Caco-2 (cell line): ENCODE measurements at places on chromosomes 13 and 19. TPM values are rescaled to one million over a fixed set of nuclear protein-coding genes. Genes with fewer than 3 reads are reported as not detected.

DNA sequence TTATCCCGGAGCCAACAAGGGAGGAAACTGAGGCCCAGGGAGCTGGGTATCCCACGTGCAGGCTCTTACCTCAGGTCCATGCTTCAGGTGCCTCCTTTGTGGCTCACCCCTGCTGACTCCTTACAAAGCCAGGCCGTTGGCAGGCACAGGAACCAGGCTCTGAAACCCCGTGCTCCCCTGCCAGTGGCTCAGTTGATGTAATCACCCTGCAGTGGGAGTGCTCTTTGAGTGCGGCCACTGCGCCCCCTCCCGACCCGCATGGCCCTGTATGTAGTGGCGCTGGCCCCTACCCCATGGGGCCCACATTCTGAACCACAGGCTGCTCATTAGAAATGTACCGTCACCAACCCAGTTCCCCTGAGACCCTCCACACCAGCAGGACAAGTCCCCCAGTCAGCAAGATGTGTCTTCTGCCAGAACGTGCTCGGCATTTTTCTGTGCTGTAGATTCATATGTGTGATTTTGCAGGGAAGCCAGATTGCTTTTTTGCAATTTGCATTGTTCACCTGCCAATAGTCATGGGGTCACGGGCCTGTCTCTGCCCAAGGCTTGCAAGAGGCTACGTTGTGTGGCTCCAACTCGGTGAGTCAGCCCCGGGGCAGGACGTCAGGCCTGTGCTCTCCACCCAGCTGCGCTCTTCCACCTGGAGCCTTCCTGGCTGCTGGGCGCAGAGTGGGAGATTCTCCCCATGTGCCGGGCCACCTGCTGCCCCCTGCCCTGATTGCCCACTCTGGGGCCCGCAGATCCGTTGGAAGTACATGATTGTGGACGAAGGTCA, 60.3 kb downstream of the SMARCA4 start:
- DNase-seq: no peak

- DNase-seq: no peak
Observed at GRCh38 chr19:5112681-5113575, 144.0 kb downstream of the KDM4B start.

CEACAM18 gene
- total RNA-seq: 0.79 TPM in 1 of 2 replicates, not detected in the other

DNA sequence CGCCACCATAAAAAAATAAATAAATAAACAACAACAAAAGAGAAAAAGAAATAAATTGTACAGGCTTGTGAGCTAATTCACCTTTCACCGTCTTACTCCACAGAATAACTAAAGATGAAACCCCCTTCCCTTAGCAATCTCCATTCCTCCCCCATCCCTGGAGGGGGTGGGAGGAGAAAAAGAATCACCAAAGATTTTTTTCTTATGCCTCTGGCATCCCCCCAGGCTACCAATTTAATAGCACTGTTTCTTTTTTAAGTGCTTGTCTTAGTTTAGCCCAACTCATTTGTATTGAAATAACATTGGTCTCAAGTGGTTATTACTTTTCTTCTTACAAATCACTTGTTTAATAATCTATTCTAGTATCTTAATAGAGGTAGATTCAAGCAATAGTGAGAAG, 23.9 kb upstream of the KLF5 start:
- no peak for DNase-seq

LRRC63 gene
- not detected in 2 replicates for total RNA-seq

RELB gene
- total RNA-seq: 6.3 and 10.2 TPM in 2 replicates

ZNF845 gene
- total RNA-seq: 8.0 and 8.9 TPM in 2 replicates

PAF1 gene
- total RNA-seq: 57.9 and 59.0 TPM in 2 replicates

GRCh38 chr13:95914991-95915501, 138.2 kb downstream of the UGGT2 start:
- no peak for DNase-seq

ATP11A gene
- 222 and 232 TPM in 2 replicates for total RNA-seq

DNA sequence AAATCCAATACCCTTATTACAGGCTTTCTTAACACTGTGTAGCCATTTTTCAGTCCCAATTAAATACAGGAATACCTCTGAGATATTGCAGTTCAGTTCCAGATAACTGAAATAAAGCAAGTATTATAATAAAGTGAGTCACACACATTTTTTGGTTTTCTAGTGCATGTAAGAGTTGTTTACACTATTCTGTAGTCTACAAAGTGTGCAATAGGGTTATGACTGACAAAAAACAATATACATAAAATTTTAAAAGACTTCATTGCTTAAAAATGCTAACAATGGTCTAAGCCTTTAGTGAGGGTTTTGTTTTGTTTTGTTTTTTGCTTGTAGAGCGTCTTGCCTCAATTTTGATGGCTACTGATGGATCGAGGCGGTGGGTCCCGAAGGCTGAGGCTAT, 434.4 kb upstream of the NBEA start:
- DNase-seq: no peak

DNA sequence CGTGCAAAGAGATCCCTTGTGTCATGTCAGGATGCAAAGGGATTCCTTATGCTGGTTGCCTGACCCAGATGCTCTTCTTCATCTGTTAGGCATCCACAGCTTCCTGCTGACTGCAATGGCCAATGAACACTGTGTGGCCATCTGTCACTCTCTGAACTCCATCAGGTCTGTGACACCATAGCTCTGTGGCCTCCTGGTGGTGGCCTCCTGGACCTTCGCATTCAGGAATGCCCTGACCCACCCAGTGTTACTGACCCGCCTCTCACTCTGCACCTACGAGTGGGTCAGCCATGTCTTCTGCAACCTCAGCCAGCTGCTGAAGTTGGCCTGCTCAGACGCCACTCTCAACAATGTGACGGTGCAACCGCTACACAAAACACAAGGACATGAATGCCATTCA, 23.9 kb upstream of the TPM4 start:
- DNase-seq: no peak

MAG gene
- 0.41 TPM in 1 of 2 replicates, not detected in the other for total RNA-seq

GRCh38 chr19:33047422-33047821, 17.3 kb downstream of the RHPN2 start:
- DNase-seq: peak; percentile 99

ZNF728 gene
- not detected in 2 replicates for total RNA-seq

DNA sequence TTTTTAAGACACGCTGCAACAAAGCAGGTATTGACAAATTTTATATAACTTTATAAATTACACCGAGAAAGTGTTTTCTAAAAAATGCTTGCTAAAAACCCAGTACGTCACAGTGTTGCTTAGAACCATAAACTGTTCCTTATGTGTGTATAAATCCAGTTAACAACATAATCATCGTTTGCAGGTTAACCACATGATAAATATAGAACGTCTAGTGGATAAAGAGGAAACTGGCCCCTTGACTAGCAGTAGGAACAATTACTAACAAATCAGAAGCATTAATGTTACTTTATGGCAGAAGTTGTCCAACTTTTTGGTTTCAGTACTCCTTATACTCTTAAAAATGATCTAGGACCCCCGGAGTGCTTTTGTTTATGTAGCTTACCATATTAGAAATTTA, 1.2 kb downstream of the BRCA2 start:
- DNase-seq: no peak

C3 gene
- total RNA-seq: 19.3 and 21.7 TPM in 2 replicates

LILRB5 gene
- total RNA-seq: not detected in 2 replicates

DNA sequence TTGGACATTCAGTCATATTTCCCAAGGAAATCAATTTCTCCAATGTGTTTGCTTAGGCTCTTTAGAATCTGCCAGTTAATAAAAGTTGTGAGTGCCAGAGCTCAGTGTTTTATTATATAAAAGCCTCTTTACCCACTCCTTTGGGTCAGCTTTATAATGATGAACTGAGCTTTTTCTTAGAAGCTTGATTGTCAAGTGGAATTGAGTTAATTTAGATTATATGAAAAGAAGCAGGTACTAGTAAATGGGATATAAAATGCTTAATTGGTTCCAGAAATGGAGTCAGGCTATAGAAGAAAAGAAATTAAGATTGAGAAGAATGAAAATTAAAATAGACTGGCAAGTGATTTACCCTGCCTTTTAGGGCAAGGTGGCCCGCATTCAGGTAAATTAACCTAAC, 363.2 kb downstream of the SLITRK6 start:
- no peak for DNase-seq

- peak; percentile 42 for DNase-seq
Observed at GRCh38 chr13:30105381-30105780, 202.0 kb downstream of the KATNAL1 start.

- DNase-seq: no peak
Observed at GRCh38 chr19:15210323-15210781, 9.6 kb upstream of the NOTCH3 start.

- peak; percentile 85 for DNase-seq
Observed at GRCh38 chr19:16262618-16263017, 62.0 kb upstream of the KLF2 start.

DNA sequence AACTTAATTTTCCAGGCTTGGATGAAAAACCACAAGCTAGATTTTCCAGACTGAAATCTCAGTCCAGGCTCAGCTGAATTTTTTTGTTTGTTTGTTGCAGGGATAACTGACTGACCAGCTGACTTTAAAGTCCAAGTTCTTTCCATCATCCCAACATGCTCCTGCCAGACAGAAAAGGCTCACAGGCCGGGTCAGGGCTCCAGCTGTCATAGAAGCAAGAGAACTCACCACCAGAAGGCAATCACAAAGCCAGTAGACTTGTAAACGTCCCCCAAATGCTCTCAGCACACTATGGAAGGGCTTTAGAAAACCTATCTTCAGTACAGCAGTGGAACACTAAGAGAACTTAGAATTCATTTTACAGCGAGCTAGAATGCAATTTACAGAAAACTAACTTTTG, 25.5 kb downstream of the DCLK1 start:
- DNase-seq: no peak

ZNF43 gene
- total RNA-seq: not detected in 2 replicates

GRCh38 chr19:29748996-29749849, 34.2 kb upstream of the C19orf12 start:
- no peak for DNase-seq

CGB2 gene
- total RNA-seq: not detected in 2 replicates

DNA sequence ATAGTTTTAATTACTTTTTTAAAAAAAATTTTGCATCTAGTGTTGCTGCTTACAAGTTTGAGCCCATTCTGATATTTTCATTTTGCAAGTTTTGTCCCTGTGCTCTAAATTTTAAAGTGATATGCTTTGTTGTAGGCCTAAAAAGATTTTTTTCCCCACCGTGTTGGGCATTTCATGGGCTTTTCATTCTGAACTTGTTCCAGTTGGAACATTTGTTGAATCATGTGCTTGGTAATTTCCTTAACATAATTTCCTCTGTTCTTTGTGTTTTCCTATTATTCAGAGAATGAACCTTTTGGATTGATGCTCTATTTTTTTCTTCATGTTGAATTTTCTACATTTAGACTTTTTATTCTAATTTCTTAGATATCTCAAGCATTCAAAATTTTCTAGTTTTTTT, 206.4 kb upstream of the SPRY2 start:
- no peak for DNase-seq

GRCh38 chr19:45636275-45636674, 2.9 kb downstream of the EML2 start:
- no peak for DNase-seq

- no peak for DNase-seq
Observed at GRCh38 chr13:75935805-75936204, 299.7 kb downstream of the LMO7 start.

GRCh38 chr13:74273581-74273980, 139.4 kb upstream of the KLF12 start:
- DNase-seq: no peak

GRCh38 chr19:40221858-40222619, 3.9 kb upstream of the TTC9B start:
- peak; percentile 88 for DNase-seq

FUT1 gene
- total RNA-seq: 26.1 and 30.5 TPM in 2 replicates

DNA sequence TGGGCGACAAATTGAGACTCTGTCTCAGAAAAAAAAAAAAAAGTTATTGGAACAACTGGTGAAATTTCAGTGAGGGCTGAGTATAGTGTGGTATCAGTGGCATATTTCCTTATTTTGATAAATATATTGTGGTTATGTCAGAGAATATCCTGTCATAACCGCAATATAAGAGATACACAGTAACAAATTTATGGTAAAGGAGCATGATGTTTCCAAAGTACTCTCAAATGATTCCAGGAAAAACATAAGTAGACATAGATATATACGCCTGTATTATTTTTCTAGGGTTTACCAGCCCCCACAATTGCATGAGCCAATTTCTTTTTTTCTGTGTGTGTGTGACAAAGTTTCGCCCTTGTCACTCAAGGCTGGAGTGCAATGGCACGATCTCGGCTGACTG, 5.7 kb upstream of the C5AR1 start:
- DNase-seq: no peak

- DNase-seq: peak; percentile 70
Observed at GRCh38 chr13:39616087-39616694, 13.2 kb upstream of the LHFPL6 start.

NOVA2 gene
- 0.05 TPM in 1 of 2 replicates, not detected in the other for total RNA-seq

- no peak for DNase-seq
Observed at GRCh38 chr19:19943848-19944582, 43.3 kb downstream of the ZNF93 start.

RNF17 gene
- 0.14 TPM in 2 replicates for total RNA-seq

MAST3 gene
- total RNA-seq: 8.0 and 8.2 TPM in 2 replicates

DNA sequence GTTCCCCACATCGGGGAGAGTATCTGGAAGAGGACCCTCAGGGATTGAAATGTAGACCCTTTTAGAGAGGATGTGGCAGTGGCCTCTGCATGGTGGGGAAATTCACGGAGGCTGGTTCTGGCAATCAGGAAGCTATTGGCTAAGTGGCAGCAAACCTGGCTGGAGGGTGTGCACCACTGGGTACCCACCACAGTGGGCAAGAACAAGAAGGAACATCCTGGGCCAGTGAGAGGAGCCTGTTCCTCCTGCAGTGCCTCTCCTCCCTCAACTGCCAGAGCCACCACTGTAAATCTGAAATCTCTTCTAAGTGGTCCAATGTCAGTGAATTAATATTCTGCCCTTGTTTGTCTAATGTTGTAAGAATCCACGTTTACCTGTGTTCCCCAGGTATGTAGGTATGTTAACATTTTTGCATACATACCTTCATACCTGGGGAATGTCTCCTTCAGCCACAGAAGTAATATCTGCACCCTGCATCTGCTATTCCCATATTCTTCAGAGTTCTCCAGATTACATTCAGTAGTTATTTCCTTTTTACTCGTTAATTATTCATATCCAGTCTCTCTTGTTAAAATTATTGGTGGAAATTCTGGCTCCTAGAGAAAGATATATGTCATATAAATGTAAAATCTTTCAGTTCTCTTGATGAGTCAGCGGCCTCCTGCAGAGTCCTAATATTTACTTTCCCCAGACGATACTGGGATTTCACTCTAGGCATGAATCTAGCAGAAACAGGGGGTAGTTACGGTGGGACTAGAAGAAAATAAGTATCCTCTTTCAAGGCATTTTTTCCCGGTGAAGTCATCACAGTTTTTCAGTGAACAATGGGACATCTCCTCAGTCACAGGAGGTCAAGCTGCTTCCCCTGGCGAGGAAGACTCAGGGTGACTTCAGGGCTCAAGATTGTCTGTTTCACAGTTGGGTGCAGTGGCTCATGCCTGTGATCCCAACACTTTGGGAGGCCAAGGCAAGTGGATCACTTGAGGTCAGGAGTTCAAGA, 148.3 kb downstream of the MYO16 start:
- DNase-seq: no peak

RXFP2 gene
- not detected in 2 replicates for total RNA-seq

GRCh38 chr13:76440568-76440967, 445.6 kb downstream of the KCTD12 start:
- no peak for DNase-seq

USE1 gene
- total RNA-seq: 20.2 and 20.7 TPM in 2 replicates
